HepG2 (cell line): ENCODE measurements at places on chromosomes 7 and 10.

DNA sequence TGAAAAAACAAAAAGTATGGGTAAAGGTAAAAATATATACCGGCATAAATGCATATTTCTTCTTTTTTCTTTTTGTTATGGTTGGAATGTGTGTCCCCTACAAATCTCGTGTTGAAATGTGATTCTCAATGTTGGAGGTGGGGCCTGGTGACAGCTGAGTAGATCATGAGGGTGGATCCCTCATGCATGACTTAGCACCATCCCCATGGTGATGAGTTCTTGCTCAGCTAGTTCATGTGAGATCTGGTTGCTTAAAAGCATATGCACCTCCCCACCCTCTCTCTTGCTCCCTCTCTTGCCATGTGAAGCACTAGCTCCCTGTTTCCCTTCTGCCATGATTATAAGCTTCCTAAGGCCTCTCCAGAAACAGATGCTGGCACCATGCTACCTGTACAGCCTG lies 93.3 kb downstream of the HYCC1 start:
- no peak for DNase-seq

- DNase-seq = no peak
These were observed 121.7 kb downstream of the PRPF18 start for GRCh38 chr10:13708256-13708990.

- no peak for DNase-seq
These were observed 25.6 kb upstream of the TMEM26 start for GRCh38 chr10:61478621-61479312.

DNA sequence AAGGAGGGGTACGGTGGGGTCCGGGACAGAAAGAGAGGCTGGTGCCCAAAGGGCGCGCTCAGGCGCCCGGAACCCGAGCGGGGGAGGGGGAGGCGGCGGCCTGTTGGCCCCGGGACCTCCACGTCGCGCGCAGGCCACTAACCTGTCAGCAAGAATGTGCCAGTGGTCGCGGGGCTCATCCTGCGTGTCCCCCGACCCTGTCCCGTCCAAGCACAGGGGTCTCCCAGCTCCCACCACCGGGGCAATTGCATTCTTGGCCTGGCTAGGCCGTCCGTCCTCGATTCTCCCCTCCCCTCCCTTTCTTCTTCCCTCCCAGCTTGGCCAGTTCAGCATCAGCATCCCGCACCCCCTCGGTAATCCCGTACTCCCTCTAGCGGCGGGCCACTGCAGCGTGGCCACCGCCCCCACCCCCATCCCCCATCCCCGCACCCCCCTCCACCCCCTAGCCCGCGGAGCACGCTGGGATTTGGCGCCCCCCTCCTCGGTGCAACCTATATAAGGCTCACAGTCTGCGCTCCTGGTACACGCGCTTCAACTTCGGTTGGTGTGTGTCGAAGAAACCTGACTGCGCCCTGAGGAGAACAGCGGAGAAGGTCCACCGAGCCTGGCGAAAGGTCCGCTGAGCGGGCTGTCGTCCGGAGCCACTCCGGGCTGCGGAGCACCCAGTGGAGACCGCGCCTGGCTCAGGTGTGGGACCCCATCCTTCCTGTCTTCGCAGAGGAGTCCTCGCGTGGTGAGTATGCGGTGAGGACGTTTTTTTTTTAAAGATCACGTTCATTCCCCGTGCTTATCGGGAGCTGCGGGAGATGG lies at the start of gene SGCE:
Gene SGCE (minus strand): TSS at position 286 of the 810 bp plus-strand sequence. CDS start 35 bp downstream, at position 251.
- peak; percentile 65 for DNase-seq

DNA sequence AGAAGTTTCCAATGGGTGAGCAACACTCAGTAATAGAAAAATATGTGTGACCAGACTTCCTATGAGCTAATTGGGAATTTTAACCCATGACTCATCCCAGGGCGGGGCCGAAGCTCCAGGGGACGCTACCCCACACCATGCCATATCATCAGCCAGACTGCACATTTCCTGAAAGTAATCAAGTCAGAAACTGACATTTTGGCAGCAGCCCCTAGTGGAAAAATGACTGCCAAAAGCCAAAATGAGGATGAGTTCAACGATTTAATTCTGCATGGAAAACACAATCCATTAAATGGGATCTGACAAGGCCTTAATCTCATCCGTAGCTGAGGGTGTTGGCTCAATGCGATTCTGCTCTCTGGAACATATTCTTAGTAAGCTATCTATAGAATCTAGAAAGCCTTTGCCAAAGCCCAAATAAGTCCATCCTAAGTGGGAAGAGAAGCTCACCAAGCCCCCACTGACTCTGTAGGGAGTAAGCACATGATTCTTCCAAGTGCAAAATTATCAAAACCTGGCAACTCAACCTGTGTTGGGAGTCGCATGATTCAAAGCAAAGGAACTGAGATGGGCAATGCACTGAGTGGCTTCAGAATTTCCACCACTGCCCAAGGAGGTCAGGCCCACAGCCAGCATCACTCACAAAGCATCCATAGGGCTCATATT lies 93.1 kb upstream of the PDE1C start:
- DNase-seq = no peak

DNA sequence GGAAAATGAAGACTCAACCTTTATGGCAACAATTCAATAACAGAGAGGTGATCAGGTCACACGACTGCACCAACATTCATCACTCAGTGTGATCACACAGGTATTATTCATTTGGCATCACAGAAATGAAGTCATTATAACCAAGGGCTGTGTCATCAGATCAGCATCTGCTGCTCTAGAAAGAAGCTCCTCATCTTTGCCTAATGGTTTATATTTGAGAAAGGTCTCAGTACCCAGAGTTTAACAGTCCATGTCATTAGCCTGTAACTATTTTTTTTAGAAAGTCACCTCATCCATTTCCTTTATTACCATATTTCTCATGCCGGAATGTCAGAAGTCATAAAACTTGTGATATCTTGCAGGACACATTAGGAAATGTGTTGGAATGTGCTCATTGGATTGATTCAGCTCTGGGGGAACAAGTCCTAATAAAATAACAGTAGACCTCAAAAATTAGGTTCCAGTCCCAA lies 45.1 kb upstream of the PRKG1 start:
- DNase-seq = no peak

DNA sequence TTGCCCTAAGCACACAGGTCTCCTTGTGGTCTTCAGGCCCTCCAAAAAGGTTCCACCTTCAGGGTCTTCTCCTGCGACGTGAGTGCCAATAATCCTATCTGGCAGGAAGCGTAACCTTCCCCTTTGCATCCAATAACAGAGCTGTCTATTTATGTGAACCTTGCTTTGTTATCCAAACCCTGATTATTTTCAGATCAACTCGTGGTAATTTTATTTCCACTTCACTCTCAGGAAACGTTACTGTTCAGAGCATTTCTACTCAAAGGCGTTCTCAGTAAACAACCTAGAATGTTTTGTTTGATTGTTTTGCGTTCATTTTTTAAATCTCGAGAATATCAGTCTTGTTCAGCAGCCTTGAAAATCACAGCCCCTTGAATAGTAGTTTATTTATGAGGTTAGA lies 232.3 kb upstream of the KLF6 start:
- no peak for DNase-seq

DNA sequence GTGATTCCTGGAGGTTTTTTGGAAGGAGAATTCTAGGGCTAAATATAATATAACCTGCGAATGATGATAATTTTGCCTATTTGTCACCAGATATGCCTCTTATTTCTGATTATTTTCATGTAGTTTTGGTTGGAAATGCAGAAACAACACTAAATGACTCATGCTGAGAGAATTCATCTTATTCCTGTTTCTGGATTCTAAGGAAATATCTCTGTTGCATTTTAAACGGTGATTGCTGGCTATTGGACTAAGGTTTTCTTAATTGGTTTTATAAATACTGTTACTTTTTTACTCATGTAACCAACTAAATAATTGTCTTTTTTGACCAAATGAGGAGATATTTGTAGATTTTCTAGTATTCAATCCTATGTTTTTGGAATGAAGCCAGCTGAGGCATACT lies 204.9 kb upstream of the NPSR1 start:
- DNase-seq = no peak

GRCh38 chr7:127935847-127936376 lies 95.3 kb downstream of the LRRC4 start:
- DNase-seq = no peak
